Kidney epithelial cell (primary cell): ENCODE measurements at places on chromosomes 5 and 9. TPM values are rescaled to one million over a fixed set of nuclear protein-coding genes. Genes with fewer than 3 reads are reported as not detected.

The SOWAHA gene
- total RNA-seq = 0.21 and 0.89 TPM in 2 replicates

DNA sequence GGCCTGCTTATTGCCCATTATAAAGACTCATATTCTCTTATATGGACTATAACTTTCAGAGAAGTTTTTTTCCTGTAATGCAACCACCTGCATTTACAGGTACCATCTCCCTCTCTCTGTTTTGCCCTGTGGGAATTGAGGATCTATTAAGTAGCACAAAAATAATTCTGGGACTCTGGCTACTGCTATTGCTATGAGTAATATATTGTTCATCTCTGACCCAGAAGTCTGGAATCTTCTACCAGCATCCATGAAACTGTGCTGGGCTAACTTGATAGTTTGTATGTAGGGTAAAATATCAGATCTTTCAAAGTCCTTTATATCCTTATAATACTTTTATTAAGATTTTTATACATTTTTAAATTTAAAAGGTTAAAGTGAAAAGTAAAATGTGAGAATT lies 607.2 kb downstream of the EFNA5 start:
- no peak for DNase-seq

The SLC6A7 gene
- total RNA-seq = not detected in 2 replicates

GRCh38 chr9:83062651-83063527 lies at the start of gene RASEF:
TSS of gene RASEF (minus strand) at chr9:83063142. CDS start at chr9:83062867, 275 bp downstream.
- no peak for DNase-seq

The PPP1R26 gene
- 47.2 and 48.0 TPM in 2 replicates for total RNA-seq

DNA sequence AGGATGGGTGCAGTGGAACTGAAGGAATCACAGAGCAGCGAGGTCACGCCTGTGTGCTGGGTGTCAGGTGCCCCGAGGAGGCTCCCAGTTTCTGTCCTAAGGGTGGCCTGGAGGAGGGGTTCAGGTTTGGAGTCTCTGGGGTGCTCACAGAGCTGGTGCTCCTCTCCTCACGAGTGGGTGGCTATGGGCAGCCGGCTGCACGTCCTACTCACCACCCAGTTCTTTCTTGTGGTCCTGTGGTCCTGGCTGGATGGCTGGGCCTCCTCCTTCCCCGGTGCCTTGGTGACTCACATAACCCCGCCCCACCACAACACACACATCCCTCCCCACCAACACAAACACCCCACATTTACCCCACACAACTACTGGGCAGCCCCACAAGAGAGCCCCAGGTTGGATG lies 9.9 kb upstream of the PTGS1 start:
- DNase-seq = no peak

DNA sequence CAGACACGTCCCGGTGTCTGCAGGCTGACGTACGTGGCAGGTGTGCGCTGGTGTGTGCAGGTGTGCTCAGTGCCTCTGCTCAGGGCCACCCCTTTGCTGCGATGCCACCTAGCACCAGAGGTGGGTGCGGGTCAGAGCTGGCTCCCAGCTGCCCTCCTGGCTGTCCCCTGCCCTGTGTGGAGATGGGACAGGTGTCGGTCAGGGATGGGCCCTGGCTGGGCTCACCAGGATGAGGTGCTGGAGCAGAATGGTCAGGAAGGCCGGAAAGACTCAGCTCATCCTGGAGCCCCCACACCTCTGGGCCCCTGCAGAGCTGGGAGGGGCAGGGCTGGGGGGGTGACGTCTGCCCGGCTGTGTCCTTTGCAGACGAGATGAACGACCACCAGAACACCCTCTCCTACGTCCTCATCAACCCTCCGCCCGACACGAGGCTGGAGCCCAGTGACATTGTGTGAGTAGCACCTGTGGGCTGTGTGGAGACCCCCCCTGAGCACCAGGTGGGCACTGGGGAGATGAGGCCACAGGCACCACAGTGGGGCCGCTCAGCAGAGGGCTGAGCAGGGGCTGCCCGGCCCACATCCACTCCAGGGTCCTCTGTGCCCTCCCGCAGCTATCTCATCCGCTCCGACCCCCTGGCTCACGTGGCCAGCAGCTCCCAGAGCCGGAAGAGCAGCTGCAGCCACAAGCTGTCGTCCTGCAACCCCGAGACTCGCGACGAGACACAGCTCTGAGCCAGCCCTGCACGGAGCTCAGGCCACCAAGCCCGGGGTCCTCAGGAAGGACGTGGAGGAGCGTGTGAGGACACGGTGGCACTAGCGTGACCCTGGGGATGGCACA lies 89.7 kb downstream of the KCNT1 start:
- DNase-seq = no peak

DNA sequence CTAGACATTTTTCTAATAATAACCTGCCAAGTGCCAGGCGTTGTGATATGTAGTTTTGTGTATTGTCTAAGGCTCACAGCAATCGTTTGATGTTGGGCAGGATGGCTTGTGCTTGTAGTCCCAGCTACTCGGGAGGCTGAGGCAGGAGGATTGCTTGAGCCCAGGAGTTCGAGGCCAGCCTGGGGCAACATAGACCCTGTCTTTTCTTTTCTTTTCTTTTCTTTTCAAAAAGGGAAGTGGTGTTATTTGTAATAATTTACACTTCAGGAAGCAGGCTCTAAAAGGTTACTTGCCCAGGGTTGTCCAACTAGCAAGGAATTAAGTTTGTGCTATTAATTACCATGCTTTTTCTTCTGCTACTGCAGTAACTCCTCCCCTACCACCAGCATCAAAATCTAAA lies 3.2 kb downstream of the ZNF131 start:
- no peak for DNase-seq

DNA sequence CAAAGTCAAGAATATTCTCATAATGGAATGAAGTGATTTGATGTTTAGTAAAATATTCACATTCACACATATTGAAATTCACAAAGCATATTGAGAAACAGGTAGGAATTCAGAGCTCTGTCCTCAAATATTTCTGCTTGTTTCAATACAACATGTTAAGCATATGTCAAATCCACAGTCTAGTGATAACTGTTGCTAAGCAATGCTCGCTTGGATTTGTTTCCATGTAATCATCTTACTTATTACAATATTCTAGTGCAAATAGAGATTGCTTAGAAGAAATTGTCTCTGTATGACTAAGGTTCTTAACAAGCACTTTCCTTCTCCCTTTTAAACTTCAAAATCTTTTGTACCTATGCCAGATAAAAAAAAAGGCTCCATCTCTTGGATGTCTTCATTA lies 995.7 kb downstream of the CDH18 start:
- DNase-seq = no peak

DNA sequence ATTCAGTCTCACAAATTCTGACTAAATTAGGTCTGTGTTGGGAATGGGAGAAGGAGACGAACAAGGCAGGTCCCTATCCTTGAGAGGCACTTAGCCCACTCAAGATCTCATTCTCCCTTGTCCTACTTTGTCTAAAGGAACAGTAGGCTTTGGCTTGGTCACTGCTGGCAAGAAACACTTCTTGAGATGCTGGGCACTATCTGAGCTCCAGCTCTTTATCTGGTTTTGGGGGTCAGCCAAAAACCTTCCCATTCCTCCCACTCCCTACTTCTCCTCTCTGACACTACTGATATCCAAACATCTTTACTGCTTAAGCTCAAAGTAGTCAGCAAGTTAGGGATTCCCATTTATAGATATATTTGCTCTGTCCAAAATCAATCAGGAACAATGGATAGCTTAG lies 155.2 kb downstream of the MAPKAP1 start:
- no peak for DNase-seq

The WNK2 gene
- 9.7 and 17.1 TPM in 2 replicates for total RNA-seq

- no peak for DNase-seq
These were observed 65.2 kb downstream of the LIX1 start for GRCh38 chr5:97077246-97077645.

- DNase-seq = no peak
These were observed 47.7 kb downstream of the MTMR12 start for GRCh38 chr5:32264957-32265572.

DNA sequence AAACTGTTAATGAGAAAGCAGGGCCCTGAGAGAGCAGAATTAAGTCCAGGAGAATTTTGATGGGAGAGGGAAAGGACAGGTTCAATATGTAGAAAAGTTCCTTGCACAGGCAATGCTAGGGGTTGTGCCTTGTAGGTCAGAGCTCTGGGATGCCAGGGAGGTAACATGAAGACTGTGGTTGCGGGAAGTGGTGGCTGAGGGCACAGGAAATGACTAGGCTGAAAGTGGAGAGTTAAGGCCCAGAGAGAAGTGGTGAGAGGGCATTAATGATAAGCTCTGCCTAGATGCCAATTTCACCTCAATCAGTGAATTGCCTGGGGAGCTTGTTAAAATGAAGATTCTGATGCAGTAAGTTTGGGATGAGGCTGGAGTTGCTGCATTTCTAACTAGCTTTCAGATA lies 31.5 kb upstream of the PPP3R2 start:
- no peak for DNase-seq

DNA sequence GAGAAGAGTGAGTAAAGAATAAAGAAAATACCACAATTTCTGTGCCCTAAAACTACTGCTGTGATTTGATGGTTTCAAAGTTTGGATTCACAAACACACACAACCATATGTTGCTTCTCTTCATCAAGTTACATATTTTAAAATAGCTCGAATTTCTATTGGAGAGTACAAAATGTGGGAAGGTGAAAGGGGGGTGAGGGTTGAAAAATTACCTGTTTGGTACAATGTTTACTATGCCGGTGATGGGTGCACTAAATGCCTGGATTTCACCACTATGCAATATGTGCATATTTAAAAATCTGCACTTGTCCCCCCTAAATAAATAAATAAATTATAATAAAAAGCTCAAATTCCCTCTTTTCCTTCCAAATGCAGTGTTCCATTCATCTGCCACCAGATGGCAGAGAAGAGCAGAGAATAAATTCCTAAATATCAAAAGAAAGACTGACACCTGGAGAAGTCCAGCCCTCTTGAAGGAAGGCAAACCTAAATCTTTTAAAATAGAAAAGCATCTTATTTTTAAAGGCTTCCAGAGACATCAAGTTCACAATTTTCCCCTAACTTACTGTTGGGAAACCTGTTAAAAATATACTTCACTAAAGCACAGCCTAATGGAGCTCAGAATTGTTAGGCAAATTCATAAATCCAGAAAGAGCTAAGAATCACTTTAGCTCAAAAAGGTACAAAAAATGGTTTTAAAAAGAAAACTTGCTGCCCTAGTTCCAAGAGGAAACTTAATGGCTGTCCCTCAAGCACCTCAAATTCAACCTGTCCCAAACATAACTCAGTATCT lies 24.8 kb upstream of the HNRNPA0 start:
- no peak for DNase-seq

The DBH gene
- not detected in 2 replicates for total RNA-seq
